ENCODE measurements at places on chromosomes 6 and 20.

DNA sequence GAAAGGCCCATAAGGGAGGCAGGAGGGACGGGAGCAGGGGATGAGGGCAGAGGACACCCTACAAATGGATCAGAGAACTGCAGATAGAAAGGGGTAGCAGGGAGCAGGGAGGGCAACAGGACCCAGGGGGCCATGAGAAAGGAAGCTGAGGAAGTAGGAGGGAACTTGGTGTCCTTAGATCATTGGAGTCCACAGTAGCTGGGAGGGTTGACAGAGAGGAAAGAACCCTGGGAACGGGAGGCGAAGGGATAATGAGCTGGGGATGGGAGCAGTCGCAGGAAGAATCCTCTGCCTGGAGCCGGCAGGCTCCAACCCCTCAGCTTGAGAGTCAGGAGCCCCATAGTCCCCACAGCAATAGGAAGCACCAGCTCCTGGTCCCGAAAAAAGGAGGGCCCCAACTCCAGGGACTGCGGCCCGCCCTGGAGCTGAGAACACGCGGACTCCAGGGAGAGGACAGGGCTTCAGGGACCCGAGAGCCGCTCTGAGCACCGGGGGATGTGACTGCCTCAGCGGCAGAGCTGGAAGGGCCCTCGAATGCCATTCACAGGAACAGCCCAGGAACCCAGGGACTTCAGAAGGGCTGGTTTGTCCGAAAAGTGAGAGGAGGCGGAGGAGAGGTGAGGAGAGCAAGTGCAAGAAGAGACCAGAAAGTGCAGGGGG lies 32.7 kb downstream of the HLA-A start:
- DNase-seq = no peak

- DNase-seq = no peak
Observed at GRCh38 chr6:35435074-35435837, 16.9 kb upstream of the FANCE start.

DNA sequence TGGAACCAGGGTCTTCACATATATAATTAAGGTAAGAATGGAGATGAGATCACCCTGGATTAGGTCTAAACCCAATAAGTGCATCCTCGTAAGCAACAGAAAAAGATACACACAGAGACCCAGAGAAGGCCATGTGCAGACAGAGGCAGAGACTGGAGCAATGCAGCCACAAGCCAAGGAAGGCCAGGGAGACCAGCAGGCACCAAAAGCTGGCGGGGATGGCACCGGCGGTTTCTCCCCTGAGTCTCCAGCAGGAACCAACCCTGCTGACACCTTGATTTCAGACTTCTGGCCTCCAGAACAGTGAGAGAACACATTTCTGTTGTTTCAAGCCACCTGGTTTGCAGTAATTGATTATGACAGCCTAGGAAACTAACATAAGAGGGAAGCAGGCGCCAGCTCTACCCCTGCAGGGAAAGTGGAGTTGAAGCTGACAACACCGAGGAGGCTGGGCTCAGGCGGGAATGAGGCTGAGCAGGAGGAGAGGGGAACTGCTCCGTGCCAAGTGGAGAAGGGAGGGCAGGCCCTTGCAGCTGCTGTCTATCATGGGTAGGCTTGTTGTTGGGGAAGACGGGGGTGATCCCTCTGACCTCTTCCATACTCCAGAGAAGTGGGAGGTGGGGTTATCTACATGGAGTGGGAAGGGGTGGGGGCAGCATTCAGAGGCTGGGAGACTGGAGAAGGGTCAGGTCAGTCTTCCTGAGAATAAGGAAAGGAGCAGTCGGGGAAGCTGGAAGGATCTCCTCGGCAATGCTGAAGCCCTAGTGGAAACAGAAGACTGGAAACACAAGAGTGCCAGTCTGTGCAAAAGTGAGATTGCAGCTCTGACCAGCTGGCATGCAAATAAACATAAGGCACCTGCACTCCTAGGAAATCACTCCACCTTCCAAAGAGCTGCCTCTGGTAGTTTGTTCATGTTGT lies 72.7 kb downstream of the NFATC2 start:
- DNase-seq = no peak

GRCh38 chr6:32432050-32432450 lies 7.6 kb upstream of the HLA-DRA start:
- DNase-seq = no peak

DNA sequence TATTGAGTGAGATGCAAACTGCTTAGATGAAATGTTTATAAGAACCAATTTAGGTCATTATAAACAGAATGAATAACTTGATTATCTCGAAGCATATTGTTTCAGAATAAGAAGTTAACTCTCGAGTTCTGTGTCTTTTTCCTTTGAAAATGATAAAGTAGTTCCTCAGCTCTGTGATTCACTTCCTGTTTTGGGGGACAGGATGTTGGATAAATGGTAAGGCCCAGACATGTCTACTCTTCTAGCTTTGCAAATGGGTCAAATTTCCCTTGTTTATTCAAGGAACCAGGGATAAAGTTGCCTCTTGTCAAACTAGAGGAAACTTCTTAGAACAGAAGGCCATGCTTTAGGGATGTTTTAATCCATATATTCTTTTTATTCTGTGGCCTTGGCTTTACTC lies 246.9 kb downstream of the SOX4 start:
- no peak for DNase-seq

GRCh38 chr20:49367113-49367512 lies 89.3 kb upstream of the ZNFX1 start:
- no peak for DNase-seq

GRCh38 chr6:154414021-154414813 lies 57.6 kb upstream of the IPCEF1 start:
- no peak for DNase-seq

- no peak for DNase-seq
Observed at GRCh38 chr6:132205946-132206345, 195.3 kb downstream of the MOXD1 start.

DNA sequence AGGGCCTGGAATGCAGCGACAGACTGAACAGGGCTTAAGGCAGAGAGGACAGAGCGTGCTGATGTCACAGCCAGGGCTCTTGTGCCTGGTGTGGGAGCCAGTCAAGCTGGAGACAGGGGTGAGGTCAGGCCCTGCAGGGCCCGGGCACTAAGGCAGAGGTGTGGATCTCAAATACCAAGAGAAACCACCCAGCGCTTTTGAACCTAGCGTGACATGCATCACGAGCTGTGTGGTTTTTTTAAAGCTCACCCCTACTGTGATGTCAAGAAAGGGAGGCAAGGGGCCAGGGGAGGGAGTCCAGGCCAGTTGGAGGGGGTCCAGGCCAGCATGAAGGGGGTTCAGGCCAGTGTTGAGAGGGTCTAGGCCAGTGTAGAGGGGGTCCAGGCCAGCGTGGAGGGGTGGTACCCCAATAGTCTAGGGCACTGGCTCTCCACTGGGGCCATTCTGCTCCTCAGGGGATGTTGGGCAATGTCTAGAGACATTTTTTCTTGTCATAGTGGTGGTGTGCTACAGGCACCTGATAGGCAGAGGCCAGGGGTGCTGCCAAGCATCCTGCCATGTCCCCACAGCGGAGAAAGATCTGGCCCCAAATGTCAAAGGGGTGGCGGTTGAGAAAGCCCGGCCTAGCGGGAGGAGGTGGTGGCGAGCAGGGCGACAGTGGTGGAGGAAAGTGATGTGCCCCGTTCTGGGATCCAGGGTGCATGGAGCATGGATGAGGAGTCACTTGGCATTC lies 42.6 kb downstream of the RBM38 start:
- DNase-seq = no peak

- no peak for DNase-seq
Observed at GRCh38 chr6:134503585-134504281, 185.8 kb upstream of the SGK1 start.

- DNase-seq = no peak
Observed at GRCh38 chr6:148959008-148959407, 212.2 kb downstream of the UST start.

DNA sequence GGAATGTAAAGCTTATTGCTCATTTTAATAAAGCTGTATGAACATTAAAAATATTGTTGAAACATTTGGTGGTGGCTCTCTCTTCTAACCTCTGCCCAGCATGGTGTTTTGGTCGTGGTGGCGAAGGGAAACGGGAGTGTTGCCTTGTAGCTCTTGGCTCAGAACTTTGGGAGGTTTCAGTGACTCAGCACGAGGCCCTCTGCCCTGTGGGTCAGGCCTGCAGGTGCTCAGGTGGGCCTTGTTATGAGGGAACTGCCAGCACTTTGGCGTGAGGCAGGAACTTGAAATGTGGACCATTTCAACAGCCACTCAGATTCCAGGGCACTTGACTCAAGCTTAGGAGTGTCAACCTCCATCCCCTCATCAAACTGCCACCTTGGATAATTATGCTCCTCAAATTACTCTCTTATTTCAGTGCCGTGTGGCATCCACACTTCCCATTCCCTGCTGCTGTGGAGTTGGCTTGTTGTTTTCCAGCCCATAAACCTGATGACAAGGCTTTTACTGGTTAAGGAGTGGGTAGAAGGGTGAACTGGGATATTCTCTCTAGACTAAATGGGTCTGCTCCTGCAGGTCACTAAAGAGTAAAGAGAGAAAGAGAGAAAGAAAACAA lies 36.3 kb downstream of the PRDM1 start:
- no peak for DNase-seq

DNA sequence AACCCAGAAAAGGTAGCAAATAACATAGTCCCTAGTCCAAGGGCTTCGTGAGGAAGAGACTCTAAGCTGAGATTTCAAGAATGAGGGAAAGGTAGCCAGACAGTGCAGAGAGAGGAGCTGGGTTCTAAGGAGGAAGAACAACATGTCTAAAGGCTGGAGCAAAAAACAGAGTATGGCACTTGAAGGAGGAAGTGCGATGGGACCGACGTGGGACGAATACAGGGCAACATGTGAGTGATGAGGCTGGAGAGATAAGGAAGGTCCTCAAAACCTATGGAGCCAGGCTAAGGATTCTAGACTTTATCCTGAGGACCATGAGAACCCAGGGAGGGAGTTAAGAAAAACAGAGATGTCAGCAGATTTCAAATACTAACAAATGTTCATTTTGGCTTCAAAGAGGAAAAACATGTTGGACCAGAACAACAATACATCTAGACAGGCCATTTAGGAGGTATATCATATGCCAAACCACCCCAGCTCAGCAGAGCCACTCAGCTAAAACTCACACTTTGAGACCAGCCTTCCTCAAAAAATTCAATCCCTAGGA lies 17.5 kb downstream of the ATXN1 start:
- DNase-seq = no peak

DNA sequence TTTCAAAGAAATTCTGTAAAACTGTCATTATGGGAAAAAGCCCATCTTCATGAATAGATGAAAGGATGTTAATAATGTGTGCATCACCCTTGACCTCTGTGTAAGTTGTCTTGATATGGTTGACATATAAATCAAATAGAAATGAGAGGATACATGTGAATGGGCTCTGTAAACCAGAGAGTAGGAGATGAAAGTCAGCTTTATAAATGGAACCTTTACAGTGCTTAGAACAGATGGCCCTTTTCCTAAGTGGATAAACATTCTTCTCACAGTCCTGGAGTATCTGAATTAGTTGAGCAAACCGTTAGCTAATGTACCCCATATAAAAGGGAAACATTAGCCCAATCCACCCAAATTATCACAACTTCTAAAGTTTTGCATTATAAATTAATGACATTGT lies 57.5 kb downstream of the MYLK4 start:
- DNase-seq = no peak

DNA sequence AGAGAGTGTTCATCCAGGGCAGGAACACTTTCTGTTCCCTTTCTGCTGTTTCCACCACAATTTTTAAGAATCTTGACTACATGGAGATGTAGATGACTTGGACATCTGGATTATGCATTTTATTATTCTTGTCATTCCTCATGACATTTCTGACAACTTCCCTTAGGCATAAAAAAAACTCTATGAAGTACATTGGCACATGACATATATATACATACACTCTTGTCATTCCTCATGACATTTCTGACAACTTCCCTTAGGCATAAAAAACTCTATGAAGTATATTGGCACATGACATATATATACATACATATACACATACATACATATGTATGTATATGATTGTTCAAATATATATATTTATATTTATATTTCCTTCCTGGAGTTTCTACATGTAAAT lies 531.5 kb downstream of the COL12A1 start:
- DNase-seq = no peak

- no peak for DNase-seq
Observed at GRCh38 chr6:139981066-139981624, 606.7 kb upstream of the CITED2 start.

DNA sequence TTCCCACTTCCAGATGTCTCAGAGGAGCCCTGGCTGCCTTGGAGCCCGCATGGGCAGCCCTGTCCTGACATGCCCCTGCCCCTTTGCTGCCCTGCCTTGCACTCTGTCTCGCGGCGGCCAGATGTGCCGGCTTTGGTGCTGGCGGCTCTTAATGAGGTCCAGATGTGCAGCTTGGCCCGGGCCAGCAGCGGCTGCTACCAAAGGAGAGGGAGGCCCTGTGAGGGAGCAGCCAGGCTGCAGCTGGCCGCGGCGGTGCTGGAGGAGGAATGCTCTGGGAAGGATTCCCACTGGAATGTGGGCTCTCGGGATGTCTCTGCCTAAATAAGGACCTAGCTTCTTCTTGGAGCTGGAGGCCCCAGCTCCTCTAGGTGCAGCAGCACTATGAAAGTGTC lies 72.4 kb downstream of the FGD2 start:
- DNase-seq = no peak

DNA sequence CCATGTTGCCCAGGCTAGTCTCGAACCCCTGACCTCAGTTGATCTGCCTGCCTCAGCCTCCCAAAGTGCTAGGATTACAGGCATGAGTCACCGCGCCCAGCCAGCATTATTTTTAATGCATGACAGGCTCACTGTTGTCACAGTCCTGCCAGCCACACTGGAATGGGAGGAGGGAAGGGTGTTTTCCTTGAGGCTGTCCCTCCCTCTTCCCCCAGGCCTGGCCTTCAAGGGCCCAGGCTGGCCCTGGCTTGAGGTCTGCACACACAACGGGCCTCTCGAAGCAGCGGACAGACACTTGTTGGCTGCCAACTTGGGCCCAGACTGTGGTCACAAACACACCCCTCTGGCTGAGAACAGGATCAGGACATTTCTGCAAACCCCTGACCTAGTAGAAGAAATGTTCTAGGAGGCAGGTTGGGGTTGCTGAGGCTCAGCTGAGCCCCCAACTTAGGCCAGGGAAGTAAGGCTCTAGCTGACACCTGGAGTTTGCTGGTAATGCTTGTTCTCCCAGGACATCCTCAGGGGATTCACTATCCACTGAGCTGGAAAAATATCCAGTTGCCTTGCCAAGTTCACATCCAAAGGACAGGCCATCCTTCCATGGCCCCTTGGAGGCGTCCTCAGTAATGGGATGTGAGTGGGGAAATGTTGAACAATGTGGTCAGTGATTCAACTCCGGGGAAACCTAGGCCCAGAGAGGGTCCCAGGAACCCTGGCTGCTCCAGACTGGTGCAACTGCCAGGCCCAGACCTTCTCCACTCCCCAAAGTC lies 9.9 kb downstream of the SNTA1 start:
- DNase-seq = no peak

DNA sequence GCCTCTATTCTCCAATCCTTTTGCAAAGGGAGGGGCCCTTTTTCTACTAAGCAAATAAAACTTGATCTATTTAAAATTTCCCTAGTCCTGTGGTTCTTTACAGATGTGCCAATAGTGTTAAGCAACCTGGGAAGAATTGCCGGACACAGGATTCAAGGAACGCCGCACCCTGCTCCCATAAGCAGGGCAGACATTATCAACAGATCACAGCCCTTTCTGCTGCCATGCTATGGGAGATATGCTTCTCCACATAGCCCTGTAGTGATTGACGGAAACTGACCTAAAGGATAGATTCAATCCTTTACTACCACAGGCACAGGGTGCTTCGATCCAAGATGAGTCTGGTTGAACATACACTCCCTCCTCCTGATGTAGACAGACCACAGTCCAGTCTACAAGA lies 118.4 kb upstream of the TRAF3IP2 start:
- DNase-seq = no peak

Measured in omental fat pad (tissue), 4 donors.